ENCODE measurements at places on chromosomes 1 and 21.
A peak's percentile ranks its signal among the peaks of the same experiment; 100 is the strongest.

DNA sequence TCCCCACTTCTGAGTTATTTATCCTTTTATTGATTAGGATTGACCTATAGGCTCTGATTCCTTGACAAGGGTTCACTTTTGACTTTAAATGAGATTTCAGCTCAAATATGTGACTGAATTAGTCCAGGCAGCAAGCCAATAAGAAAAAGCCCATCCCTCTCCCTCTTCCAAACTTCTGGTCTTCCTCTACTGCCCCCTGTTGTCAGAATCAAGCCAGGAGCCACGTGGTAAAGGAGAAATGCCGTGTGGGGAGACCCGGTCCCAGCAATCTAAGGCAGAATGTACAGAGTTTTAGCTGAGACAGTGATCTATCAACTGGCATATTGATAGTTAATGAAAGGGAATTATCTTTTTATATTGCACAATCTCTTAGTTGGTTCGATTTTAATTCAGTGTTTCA is 5.2 kb downstream of the ADAMTS5 start:
- no peak for DNase-seq

DNA sequence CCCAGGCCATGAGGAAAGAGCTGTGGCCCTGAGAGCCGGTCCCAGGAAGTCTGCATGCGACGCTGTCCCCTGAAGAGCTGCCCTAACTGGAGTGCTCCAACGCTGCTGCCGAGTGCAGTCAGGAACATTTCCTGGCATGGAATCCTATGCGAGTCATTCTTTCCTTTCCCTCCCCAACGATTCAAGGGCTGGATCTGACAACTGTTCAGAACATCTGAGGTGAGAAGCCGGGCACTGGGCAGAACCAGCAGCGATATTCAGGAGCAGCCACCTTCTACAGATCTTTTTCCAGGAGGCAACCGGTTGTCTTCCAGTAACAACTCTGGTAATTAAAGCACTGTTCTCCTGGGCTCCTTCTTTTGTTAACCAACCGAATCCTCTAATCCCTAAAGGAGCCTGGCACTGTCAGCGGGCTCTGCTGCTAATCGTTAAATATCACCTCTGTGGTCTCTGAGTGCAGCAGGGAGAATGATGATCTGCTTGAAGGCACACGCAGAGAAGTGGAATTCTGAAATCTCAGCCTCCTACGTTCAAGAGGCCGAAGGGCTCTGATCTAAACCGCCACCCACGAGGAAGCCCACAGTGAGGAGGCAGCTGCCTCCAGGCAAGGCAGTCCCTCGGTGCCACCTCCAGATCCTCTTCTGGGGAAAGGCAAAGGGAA is 55.8 kb downstream of the SLC45A1 start:
- DNase-seq: no peak

DNA sequence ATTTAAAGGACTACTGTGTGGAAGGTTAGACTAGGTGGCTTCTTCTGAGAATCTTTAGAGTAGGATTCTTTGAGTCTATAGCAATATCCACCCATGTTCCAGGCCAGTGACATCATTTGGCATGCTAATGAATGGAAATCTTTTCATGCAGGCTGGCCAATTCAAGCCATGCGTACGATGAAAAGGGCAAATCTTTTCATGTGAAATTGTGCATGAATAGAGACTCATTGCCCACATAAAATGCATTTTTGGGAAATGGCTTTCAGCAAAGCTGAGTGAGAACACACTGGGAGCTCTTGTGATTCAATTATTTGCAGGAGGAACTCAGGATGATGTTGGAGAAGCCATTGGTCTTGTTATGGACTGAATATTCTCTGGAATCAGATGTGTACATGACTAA is 324.9 kb upstream of the DAB1 start:
- DNase-seq: no peak

- DNase-seq: no peak
Measured at GRCh38 chr1:112515311-112516009, 6.7 kb downstream of the WNT2B start.

GRCh38 chr21:42395905-42396651 is at the start of gene TMPRSS3:
TSS of gene TMPRSS3 (minus strand) at chr21:42396052. CDS start at chr21:42395417, 635 bp downstream.
- DNase-seq: no peak

- DNase-seq: no peak
Measured at GRCh38 chr21:44550807-44551206, 498 bp downstream of the KRTAP10-2 start.

- no peak for DNase-seq
Measured at GRCh38 chr1:208058756-208059155, 147.8 kb upstream of the CD34 start.

GRCh38 chr1:101511202-101511891 is 274.5 kb downstream of the S1PR1 start:
- DNase-seq: no peak

DNA sequence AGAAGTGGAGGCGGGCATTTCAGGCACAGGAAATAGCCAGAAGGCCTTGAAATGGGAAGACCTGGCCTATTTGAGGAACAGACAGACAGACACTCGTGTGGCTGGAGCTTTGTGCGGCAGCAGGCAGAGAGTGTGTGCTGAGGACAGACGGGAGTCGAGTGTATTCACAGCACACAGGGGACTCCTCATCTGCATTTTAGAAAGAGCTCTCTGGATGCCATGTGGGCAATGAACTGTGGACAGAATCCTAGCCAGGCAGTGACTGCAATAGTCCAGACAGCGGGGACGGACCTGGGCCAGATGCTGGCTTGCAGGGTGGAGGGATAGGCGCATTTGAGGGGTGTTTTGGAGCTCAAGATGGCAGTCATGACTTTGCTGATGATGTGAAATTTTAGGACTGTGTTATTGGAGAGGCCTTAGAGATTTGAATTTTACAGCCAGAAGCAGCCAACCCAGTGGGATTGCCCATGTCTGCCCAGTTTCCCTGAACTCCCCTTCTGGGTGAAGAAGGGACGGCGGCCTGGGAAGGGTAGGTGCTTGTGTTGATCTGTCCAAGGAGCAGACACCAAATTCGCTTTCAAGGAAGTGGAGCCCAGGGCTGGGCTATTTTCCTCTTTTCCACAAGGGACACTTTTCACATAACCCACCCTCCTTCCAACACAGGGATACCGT is 43.7 kb downstream of the CHAF1B start:
- DNase-seq: no peak

GRCh38 chr1:178411756-178412399 is 84.9 kb downstream of the CLEC20A start:
- no peak for DNase-seq

DNA sequence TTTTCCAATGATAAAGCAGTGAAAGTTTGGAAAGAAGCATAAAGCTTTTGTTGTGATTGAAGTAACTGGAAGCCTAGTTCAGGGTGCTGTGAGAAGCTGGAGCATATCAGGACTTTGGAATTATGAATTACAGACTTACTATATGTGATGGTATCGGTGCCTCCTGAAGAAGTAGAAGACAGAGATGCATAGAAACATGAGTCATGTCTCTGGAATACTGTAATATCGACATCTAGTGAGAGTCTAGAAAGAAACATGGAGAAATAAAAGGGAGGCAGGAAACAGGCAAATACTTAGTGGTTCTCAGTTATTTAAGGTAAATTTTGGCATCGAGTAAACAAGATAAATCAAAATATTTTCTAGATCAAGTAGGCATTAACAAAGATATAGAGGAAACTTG is 103.0 kb downstream of the CAMTA1 start:
- DNase-seq: no peak

DNA sequence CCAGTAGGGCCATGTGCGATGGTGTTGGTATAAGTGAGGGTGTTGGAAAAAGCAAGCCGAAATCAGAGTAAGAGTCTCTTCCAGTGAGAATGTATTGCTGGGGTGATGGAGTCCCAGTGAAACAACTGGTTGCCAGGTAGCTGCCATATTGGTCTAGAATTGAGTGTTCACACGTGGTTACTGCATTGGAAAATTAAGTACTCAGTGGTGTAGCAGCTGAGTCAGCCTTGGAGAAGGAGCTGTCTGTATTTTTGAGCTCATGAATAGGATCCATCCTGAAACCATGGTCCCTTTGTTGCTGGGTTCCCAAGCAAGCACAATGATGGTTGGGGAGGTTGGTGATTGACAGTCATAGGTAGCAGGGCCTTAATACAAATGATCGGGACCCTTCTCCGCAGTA is 235.3 kb downstream of the DYRK1A start:
- DNase-seq: no peak

DNA sequence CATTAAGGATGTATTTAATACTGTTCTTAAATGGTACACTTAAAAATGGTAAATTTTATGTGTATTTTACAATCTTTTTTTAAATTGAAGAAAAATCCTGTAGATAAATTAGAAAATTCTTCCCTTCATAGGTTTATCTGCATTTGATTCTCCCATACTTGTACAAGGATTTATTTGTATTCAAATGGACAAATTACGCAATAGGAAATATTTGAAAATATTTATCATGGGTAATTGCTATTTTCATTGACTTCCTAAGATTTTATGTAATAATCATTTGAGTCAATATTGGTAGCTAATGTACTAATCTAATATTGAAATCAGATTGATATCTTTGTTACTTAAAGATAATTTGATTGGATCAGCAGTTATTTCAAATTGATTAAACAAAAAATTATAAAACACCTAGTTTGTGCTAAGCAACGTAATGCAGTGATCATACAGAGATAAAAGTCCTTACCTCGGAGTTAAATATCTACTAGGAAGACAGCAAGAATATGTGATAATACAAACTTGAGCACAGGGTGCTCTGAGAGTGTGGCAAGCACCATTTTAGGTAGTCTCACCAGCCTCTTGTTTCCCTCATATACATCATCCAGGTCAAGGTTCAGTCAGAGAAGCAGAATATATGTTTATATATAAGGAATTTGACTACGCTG is 11.3 kb upstream of the C1orf162 start:
- no peak for DNase-seq

GRCh38 chr21:36135391-36136102 is 668 bp downstream of the CBR3 start:
- peak; percentile 71 for DNase-seq

DNA sequence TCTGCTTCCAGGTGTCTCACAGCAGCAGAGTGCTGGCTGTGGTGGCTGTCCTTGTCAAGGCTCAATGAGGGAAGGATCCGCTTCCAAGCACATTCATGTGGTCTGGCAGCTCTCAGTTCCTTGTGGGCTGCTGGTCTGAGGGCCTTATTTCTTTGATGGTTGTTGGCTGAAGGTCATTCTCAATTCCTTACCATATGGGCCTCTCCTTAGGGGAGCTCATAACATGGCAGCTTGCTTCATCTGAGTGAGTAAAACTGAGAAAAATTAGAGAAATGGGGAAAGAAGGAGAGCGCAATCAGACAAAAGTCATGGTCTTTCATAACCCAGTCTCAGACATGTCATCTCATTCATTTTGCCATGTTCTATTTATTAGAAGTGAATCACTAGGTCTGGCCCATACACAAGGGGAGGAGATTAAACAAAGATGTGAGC is 81.7 kb upstream of the TSPAN2 start:
- DNase-seq: no peak

- DNase-seq: no peak
Measured at GRCh38 chr21:33238565-33239255, 9.0 kb downstream of the IFNAR2 start.

DNA sequence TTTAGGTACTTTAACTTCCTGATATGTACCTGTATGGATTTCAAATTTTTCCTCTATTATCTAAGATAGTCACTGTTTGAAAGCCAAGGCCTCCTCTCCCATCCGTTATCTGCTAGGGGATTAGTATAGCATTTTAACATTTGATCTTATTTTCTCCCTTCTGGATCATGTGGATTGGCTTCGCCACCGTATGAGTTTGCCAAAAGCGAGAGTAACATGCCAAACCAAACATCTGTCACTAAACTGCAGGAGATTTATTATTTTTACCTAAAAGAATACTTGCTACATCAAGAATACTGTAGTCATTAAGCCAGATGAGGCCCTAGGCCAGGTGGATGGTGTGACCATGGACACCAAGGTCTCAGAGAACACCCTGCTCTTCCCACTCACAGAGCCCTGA is 28.5 kb upstream of the EEIG2 start:
- DNase-seq: no peak

- DNase-seq: no peak
Measured at GRCh38 chr1:29415156-29415830, 179.0 kb downstream of the PTPRU start.

- no peak for DNase-seq
Measured at GRCh38 chr1:225493591-225494246, 65.9 kb upstream of the LBR start.
